ENCODE measurements at places on chromosomes 6 and 20. TPM values are rescaled to one million over a fixed set of nuclear protein-coding genes. Genes with fewer than 3 reads are reported as not detected.

SLC9A8 gene
- total RNA-seq = 22.3 TPM

KHDRBS2 gene
- total RNA-seq = not detected

HLA-DMB gene
- total RNA-seq = 14.0 TPM

COL12A1 gene
- not detected for total RNA-seq

PEDS1 gene
- total RNA-seq = 24.5 TPM

ABHD16B gene
- total RNA-seq = not detected

POPDC3 gene
- not detected for total RNA-seq

DNA sequence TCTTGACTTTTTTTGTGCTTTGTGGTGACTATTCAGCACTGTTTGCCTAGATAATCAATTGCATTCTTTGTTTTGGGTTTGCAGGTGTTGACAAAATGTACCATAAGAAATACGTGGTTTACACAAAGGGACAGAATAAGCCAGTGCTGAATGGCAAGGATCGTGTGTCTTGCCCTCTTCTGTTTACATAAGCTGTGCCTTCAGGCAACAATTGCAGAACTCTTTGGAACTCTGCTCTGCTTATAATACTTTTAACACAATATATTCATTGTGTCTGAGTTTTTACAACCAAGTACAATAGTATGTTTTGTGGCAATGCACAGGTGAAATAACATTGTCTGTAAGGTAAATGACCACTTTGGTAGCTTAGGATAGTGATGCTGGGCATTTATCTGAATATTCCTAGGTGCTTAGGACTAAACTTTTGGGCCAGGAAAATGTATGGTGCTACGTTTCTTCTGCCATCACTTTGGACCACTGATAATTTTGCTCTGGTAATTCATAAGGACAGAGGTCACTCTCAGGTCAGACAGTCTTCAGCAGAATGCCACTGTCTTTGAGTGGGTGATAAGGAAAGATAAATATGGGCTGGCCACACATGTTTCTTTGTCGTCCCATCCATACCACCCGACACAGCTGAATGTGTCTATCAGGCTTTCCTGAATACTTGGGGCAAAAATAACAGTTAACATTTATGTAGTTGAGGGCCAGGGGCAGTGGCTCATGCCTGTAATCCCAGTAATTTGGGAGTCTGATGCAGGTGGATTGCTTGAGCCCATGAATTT lies 344.6 kb upstream of the IMPG1 start:
- no peak overlapping the region for H3K27ac ChIP-seq
- H3K4me3 ChIP-seq = no peak overlapping the region
- H3K27me3 ChIP-seq = no peaks in the 10 kb centered on the region
- H3K36me3 ChIP-seq = no peaks in the 10 kb centered on the region

- no peak overlapping the region for H3K27ac ChIP-seq
- peaks cover 69% of the 10 kb centered on the region for H3K27me3 ChIP-seq
- no peaks in the 10 kb centered on the region for H3K36me3 ChIP-seq
- H3K4me1 ChIP-seq = peaks cover 31% of the 10 kb centered on the region
- no peak for DNase-seq
- no peak overlapping the region for H3K4me3 ChIP-seq
Measured at GRCh38 chr6:169800668-169801395, 49.4 kb downstream of the ERMARD start.

GRCh38 chr6:135090819-135091218 lies 36.2 kb upstream of the HBS1L start:
- H3K27me3 ChIP-seq = no peaks in the 10 kb centered on the region
- H3K27ac ChIP-seq = peak overlapping the region; percentile 86
- H3K4me1 ChIP-seq = peaks cover 76% of the 10 kb centered on the region
- no peak for DNase-seq

GRCh38 chr6:141488488-141488887 lies 644.2 kb upstream of the GJE1 start:
- H3K27me3 ChIP-seq = no peaks in the 10 kb centered on the region
- peak overlapping the region; percentile 68 for H3K27ac ChIP-seq
- peak overlapping the region; percentile 11 for H3K4me3 ChIP-seq
- peaks cover 23% of the 10 kb centered on the region for H3K4me1 ChIP-seq
- DNase-seq = no peak

DNA sequence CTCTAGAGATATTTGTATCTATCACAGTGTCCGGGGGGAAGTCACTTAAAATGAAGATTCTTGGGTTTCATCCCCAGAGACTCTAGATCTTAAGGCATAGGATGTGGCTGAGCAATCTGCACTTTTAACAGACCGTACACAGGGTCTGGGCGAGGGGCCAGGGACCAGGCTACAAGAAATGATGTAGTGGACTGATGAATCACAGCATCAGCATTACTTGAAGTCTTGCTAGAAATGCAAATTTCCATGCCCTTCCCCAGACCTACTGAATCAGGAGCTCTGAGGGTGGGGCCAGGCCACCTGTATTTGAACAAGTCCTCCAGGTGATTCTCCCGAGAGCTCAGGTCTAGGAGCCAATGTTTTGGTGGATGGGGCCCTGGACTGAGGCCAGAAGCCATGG lies 168.4 kb downstream of the DOK5 start:
- no peaks in the 10 kb centered on the region for H3K36me3 ChIP-seq
- no peak overlapping the region for H3K27ac ChIP-seq
- H3K4me3 ChIP-seq = no peak overlapping the region
- H3K27me3 ChIP-seq = no peaks in the 10 kb centered on the region
- no peak for DNase-seq

- H3K27ac ChIP-seq = no peak overlapping the region
- DNase-seq = no peak
- peaks cover 17% of the 10 kb centered on the region for H3K36me3 ChIP-seq
- H3K27me3 ChIP-seq = peaks cover 9% of the 10 kb centered on the region
Measured at GRCh38 chr20:26214991-26215390, 518.3 kb upstream of the ZNF337 start.

DNA sequence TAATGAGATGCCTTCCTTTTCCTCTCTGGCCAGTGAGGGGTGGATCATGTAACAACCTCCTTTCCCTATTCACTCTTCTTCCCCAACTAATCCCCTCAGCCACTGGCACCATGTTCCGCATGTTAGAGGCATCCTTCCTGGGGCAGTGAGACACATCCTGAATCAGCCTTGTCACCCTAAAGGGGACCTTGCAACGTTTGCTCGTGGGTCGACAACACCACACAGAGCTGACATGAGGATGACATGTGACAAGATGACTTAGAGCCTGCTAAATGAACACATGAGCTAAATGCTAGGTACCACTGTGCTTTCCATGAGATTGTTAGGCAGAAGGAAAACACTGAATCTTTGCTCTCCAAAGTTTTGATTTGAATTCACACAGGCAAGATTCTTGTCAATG lies 129.2 kb downstream of the ATXN1 start:
- H3K27me3 ChIP-seq = no peaks in the 10 kb centered on the region
- peaks cover 25% of the 10 kb centered on the region for H3K36me3 ChIP-seq
- DNase-seq = no peak
- peaks cover 28% of the 10 kb centered on the region for H3K4me1 ChIP-seq
- H3K27ac ChIP-seq = no peak overlapping the region

DNA sequence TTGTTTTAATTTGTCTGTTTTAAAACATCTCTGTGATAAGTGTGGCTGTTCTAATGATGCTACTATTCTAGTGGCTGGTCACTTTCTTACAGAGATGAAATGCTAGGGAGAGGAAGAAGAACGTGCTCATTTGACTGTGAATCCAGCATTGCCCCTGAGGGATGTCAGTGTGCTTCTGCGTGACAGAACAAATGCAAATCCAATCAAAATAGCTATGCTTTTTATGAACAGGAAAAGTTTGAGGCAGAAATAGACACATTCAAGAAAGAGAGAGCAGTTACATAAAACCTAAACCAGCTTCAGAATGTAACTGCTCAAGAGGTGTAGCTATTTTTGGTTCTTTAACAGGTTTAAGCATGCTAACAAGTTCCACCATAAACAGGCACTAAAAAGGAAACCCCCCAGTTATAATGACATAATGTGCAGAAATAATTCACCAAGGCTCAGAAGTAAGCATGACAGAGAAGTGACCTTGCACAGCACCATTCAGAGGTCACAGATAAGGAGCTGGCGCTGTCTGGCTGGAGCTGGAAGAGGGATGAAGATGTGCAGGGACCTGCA lies 385.3 kb downstream of the EPM2A start:
- no peak for DNase-seq
- no peaks in the 10 kb centered on the region for H3K27me3 ChIP-seq
- H3K27ac ChIP-seq = no peak overlapping the region
- no peaks in the 10 kb centered on the region for H3K4me1 ChIP-seq

DNA sequence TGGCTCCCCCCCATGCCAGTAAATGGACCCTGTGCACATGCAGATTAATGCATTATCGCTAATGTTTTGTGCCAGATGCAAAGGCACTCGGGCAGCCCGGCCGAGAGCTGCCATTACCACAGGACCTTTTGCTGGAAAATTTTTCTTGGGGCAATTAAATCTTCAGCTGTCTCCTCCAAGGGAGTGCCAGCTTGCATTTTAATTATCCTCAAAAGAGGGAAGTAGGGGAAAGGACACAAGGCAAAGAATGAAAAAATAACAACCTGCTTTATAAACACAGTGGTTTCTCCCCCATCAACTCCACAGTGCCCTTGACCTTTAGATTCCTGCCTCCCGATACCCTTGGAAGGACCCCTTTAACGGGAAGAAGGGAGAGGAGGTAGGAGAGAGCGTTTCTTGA lies 48.2 kb downstream of the PDYN start:
- peaks cover 4% of the 10 kb centered on the region for H3K4me1 ChIP-seq
- no peak overlapping the region for H3K27ac ChIP-seq
- no peak for DNase-seq
- peaks cover 60% of the 10 kb centered on the region for H3K27me3 ChIP-seq
- H3K4me3 ChIP-seq = no peak overlapping the region
- no peaks in the 10 kb centered on the region for H3K36me3 ChIP-seq

DNA sequence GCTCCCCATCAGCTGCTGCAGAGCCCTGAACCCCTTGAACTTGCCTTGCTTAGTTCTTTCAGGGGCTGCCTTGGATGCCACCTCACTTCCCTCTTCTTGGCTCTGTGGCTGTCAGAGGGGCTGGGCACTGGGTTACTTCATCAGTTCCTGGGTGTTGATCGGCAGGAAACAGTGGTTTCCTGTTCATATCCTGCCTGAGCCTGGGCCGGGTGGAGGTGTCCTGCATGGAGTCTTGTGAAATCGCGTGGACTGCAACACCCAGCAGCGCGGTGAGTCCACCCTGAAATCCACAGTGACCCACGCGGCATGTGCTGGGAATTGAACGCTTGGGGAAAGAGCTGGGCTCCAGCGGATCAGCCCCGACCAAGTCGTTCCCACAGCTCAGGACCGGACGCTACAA lies 97.5 kb downstream of the CDH26 start:
- DNase-seq = peak; percentile 62
- peak overlapping the region; percentile 82 for H3K27ac ChIP-seq
- peaks cover 41% of the 10 kb centered on the region for H3K4me1 ChIP-seq

- H3K27me3 ChIP-seq = peaks cover 5% of the 10 kb centered on the region
- no peak overlapping the region for H3K4me3 ChIP-seq
Measured at GRCh38 chr6:154434662-154435061, 75.8 kb downstream of the CNKSR3 start.

GRCh38 chr20:32731882-32732266 lies 11.4 kb downstream of the COMMD7 start:
- no peak overlapping the region for H3K4me3 ChIP-seq
- H3K36me3 ChIP-seq = peaks cover 22% of the 10 kb centered on the region
- peaks cover 22% of the 10 kb centered on the region for H3K4me1 ChIP-seq
- no peak for DNase-seq
